ENCODE measurements at places on chromosomes 7 and 10. TPM values are rescaled to one million over a fixed set of nuclear protein-coding genes. Genes with fewer than 3 reads are reported as not detected.

DNA sequence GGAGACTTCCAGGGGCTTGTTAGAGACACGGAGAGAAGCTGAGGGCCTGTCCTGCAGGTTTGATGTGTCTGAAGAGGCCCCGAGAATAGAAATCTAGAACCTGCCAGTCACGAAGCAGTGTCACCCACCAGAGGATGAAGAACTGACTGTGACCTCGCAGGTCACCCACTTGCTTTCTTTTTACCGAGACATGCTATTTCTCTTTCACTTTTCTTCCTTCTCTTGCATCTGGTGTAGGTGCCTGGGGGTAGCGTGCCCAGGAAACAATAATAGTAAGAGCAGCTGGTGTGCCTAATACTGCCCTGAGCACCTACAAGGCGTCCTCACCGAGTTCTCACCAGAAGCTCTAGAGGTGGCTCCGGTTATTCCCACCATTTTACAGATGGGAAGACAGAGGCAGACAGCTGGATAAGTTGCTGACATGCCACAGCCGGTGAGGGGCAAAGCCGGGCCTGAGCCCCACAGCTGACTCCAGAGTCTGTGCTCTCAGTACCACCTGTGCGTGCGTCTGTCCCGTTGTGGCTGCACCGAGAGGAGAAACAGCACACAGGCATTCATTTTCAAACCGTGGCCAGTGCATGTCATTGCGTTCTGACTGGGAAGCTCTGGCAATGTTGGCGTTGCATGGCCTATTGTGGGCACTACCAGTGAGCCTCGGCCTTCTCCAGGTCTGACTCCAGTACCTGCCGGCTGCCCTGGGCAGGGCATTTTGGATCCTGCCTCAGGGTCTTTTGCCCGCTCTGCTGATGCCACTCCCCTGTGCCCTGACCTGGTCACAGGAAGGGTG lies 7.8 kb downstream of the CHST3 start:
- no peak for DNase-seq
- no peaks in the 10 kb centered on the region for H3K27me3 ChIP-seq
- H3K4me3 ChIP-seq, result peak overlapping the region; percentile 18
- H3K36me3 ChIP-seq, result no peaks in the 10 kb centered on the region
- H3K4me1 ChIP-seq, result peaks cover 94% of the 10 kb centered on the region
- H3K27ac ChIP-seq, result peak overlapping the region; percentile 78

DNA sequence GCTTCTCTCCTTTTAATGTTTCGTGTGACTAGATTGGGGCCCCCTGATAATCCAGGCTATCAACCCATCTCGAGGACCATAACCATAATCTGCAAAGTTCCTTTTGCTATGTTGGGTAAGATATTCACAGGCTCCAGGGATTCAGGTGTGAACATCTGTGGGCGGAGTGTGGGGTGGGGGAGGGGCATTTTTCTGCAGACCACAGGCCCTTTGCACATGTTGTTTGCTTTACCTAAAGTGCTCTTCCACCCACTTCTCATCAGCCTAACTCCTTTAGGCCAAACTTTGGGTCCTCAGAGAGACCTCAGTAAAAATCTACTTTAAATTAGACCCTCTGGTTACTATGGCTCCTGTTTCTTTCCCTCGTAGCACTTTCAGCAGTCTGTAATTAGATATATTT lies 284.4 kb downstream of the WDR11 start:
- no peak overlapping the region for H3K27ac ChIP-seq
- H3K36me3 ChIP-seq, result no peaks in the 10 kb centered on the region
- DNase-seq, result no peak
- peaks cover 16% of the 10 kb centered on the region for H3K4me1 ChIP-seq
- H3K4me3 ChIP-seq, result no peak overlapping the region

- H3K27me3 ChIP-seq, result no peaks in the 10 kb centered on the region
- H3K4me3 ChIP-seq, result no peak overlapping the region
- no peaks in the 10 kb centered on the region for H3K36me3 ChIP-seq
Observed at GRCh38 chr7:38303866-38304265, 30.4 kb upstream of the TARP start.

WASL gene
- 29.3 TPM for total RNA-seq

STAG3 gene
- 1.9 TPM for total RNA-seq

- H3K4me1 ChIP-seq, result peaks cover 66% of the 10 kb centered on the region
- H3K4me3 ChIP-seq, result no peak overlapping the region
- peaks cover 6% of the 10 kb centered on the region for H3K36me3 ChIP-seq
- no peak for DNase-seq
- no peaks in the 10 kb centered on the region for H3K27me3 ChIP-seq
- H3K27ac ChIP-seq, result peak overlapping the region; percentile 60
Observed at GRCh38 chr10:103890194-103890658, 27.8 kb downstream of the STN1 start.

TMEM236 gene
- total RNA-seq, result 0.39 TPM

GRCh38 chr7:109456116-109456515 lies 886.4 kb downstream of the DNAJB9 start:
- DNase-seq, result no peak
- no peaks in the 10 kb centered on the region for H3K36me3 ChIP-seq
- no peaks in the 10 kb centered on the region for H3K27me3 ChIP-seq
- no peak overlapping the region for H3K4me3 ChIP-seq

GRCh38 chr10:113121153-113121552 lies 171.1 kb downstream of the TCF7L2 start:
- H3K27ac ChIP-seq, result no peak overlapping the region
- no peaks in the 10 kb centered on the region for H3K27me3 ChIP-seq
- H3K4me1 ChIP-seq, result peaks cover 2% of the 10 kb centered on the region
- no peak for DNase-seq
- H3K4me3 ChIP-seq, result no peak overlapping the region

LRRN3 gene
- total RNA-seq, result 0.51 TPM

GRCh38 chr7:22549667-22550513 lies 49.9 kb upstream of the STEAP1B start:
- no peak overlapping the region for H3K27ac ChIP-seq
- peak overlapping the region; percentile 35 for H3K4me3 ChIP-seq
- no peaks in the 10 kb centered on the region for H3K36me3 ChIP-seq
- H3K27me3 ChIP-seq, result peaks cover 61% of the 10 kb centered on the region
- peaks cover 13% of the 10 kb centered on the region for H3K4me1 ChIP-seq

DNA sequence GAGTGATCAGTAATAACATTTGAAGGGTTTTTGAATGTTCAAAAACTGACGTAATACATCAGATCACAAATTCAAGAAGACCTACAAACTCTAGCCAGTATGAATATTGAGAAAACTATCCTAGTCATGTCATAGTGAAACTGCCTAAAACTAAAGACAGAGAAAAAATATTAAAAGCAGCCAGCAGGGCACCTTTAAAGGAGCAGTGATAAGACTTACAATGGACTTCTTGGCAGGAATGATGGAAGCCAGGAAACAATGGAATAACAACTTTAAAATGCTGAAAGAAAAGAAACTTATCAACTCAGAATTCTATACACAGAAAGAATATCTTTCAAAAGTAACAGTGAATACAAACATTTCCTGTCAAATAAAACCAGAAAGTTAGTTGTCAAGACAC lies 78.3 kb upstream of the CTBP2 start:
- no peaks in the 10 kb centered on the region for H3K4me1 ChIP-seq
- no peaks in the 10 kb centered on the region for H3K36me3 ChIP-seq
- no peaks in the 10 kb centered on the region for H3K27me3 ChIP-seq
- H3K4me3 ChIP-seq, result no peak overlapping the region

DNA sequence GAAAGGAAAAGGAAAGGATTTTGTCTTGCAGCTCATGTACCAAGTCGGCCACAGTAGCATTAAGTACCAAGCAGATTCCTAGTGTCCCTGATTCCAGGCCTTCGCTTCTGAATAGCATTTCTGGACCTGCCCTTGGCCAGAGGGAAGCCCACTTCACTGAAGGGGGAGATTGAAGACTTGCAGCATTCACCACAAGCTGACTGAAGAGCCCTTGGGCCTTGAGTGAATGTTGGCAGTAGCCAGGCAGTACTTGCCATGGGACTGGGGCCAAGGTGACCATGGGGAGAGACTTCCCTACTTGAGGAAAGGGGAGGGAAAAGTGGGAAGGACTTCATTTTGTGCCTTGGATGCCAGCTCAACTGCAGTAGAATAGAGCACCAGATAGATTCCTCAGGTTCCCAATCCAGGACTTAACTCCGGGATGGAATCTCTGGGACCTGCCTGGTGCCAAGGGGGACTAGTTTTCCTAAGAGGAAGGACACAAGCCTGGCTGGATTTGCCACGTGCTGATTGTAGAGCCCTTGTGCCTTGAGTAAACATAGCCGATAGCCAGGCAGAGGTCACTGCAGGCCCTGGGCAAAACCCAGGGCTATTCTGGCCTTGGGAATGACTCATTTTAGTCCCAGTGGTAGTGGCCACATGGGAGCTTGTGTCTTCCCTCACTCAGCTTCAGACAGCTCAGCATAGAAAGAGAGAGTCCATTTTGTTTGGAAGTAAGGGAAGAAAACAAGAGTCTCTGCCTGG lies 141.7 kb upstream of the KCND2 start:
- H3K36me3 ChIP-seq, result no peaks in the 10 kb centered on the region
- H3K4me1 ChIP-seq, result no peaks in the 10 kb centered on the region
- DNase-seq, result no peak
- no peaks in the 10 kb centered on the region for H3K27me3 ChIP-seq

GRCh38 chr10:55631071-55631654 lies 729.9 kb downstream of the ZWINT start:
- no peak overlapping the region for H3K27ac ChIP-seq
- H3K27me3 ChIP-seq, result peaks cover 44% of the 10 kb centered on the region
- peaks cover 18% of the 10 kb centered on the region for H3K4me1 ChIP-seq
- DNase-seq, result peak; percentile 60
- H3K4me3 ChIP-seq, result peak overlapping the region; percentile 49

DNA sequence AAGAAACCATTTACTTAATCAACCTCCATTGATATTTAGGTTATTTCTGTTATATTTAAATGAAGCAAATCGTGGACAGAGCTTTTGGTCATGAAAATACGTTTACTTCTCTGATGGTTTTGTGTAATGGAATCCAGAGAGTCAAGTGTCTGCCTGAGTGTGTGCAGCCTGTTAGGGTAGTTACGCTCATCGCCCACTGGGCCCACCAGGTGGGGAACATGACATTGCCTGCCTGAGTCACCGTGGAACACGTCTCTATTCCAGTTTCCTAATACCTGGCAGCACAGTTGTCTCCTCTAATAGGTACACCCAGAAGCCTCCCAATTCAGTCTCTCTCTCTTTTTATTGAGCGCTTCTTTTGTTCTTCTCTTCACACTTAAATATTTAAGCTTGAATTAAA lies 91.0 kb downstream of the ADCY1 start:
- no peaks in the 10 kb centered on the region for H3K4me1 ChIP-seq
- H3K27me3 ChIP-seq, result no peaks in the 10 kb centered on the region
- no peaks in the 10 kb centered on the region for H3K36me3 ChIP-seq
- no peak overlapping the region for H3K27ac ChIP-seq

- H3K4me1 ChIP-seq, result peaks cover 3% of the 10 kb centered on the region
- no peaks in the 10 kb centered on the region for H3K36me3 ChIP-seq
- no peak overlapping the region for H3K27ac ChIP-seq
- DNase-seq, result no peak
- H3K4me3 ChIP-seq, result no peak overlapping the region
Observed at GRCh38 chr7:46170792-46171191, 249.7 kb upstream of the IGFBP3 start.

DNA sequence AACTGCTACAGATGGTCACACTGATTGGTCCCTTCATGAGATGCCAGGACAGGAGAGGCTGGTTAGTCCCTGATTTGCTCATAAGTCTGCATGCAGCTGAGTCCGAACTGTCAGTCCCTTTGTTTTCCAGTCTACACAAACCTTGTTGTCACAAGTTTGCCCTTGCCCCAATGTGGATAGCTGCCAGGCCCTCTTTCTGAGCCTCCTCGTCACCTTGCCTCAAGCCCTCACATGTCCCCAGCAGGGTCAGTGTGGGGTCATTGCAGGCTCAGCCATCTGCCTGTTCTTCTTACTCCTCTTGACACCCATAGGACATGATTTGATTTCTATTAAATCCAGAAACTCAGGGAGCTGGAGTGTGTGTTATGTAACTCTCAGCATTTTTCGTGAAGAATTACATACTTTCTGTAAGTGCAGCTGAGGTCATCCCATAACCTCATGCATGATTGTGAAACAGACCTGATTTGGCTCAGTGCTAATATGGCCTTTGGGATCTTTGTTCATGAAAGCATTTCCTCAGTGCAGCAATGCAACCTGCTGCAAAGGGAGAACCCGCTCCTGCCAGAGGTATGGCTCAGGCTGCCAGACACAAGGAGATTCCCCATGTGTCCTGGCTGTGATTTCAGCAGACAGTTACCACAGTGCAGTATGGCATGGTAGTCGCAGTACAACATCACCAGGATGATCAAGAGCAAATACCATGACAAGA lies 70.0 kb upstream of the ZMIZ2 start:
- H3K27ac ChIP-seq, result peak overlapping the region; percentile 6
- no peak overlapping the region for H3K4me3 ChIP-seq
- H3K4me1 ChIP-seq, result peaks cover 16% of the 10 kb centered on the region
- no peak for DNase-seq

ZCWPW1 gene
- 2.2 TPM for total RNA-seq

HPSE2 gene
- 1.0 TPM for total RNA-seq

FOXI2 gene
- 0.39 TPM for total RNA-seq

GRCh38 chr7:76122516-76123239 lies 74.8 kb downstream of the MDH2 start:
- H3K4me3 ChIP-seq, result no peak overlapping the region
- H3K27ac ChIP-seq, result no peak overlapping the region
- no peak for DNase-seq

GRCh38 chr10:112525200-112525599 lies 78.2 kb downstream of the VTI1A start:
- no peak for DNase-seq
- H3K4me3 ChIP-seq, result no peak overlapping the region
- no peak overlapping the region for H3K27ac ChIP-seq
- no peaks in the 10 kb centered on the region for H3K27me3 ChIP-seq
- H3K4me1 ChIP-seq, result peaks cover under 1% of the 10 kb centered on the region

DNA sequence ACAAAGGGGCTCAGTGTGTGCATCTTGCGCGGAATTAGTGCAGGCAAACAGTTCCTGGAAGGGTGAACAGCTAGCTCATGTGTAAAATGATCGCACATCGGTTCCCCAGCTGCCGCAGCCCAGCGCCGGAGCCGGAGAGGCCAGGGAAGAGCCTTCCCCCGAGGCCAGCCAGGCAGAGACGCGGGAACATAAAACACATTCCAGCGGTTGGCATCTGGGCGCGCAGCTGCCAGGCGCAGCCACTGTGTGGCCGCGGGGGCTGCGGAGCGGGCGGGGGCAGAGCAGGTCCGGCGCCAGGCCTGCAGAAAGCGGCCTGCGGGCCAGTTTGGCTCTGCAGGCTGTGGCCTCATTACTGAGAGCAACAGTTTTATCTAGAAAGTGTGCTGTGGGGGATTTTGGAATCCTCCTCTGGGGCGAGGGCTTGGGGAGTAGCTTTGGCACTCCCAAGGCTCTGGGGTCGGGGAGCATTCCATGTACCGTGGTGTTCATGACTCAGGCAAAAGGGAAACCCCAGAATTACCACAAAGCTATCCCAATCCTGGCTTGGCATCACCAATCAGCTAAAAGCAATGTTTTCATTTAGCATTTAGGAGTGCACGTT lies 74.3 kb downstream of the SAMD9 start:
- no peak for DNase-seq
- no peaks in the 10 kb centered on the region for H3K27me3 ChIP-seq
- H3K4me1 ChIP-seq, result peaks cover 10% of the 10 kb centered on the region
- H3K36me3 ChIP-seq, result no peaks in the 10 kb centered on the region

- H3K27me3 ChIP-seq, result no peaks in the 10 kb centered on the region
- H3K27ac ChIP-seq, result no peak overlapping the region
- H3K36me3 ChIP-seq, result no peaks in the 10 kb centered on the region
- H3K4me1 ChIP-seq, result no peaks in the 10 kb centered on the region
- no peak overlapping the region for H3K4me3 ChIP-seq
Observed at GRCh38 chr7:80967071-80967916, 48.4 kb upstream of the SEMA3C start.

All from suprapubic skin (tissue), 4 donors.